Stimulated activated CD4-positive, alpha-beta T cell treated with anti-CD3 and anti-CD28 coated beads, Interleukin-15, amount 100 ng/mL, for 1 hour (primary cell): ENCODE measurements at places on chromosomes 16 and 17.

- DNase-seq, result no peak
These were observed 119.6 kb downstream of the WWOX start for GRCh38 chr16:78218856-78219651.

- no peak for DNase-seq
These were observed 281.4 kb downstream of the SLC39A11 start for GRCh38 chr17:72810991-72811508.

DNA sequence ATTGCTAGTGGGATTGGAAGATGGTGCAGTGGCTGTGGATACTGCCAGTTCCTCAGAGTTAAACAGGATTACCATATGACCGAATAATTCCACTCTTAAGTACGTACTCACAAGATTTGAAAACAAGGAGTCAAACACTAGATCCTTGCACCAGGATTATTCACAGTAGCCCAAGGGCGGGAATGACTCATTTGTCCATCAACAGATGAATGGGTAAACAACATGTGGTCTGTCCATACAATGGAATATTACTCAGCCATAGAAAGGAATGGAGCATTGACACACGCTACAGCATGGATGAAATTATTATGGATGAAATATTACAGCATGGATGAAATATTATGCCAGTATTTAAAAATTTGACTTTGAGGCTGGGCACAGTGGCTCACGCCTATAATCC is 9.1 kb upstream of the MAPK8IP3 start:
- DNase-seq, result no peak

DNA sequence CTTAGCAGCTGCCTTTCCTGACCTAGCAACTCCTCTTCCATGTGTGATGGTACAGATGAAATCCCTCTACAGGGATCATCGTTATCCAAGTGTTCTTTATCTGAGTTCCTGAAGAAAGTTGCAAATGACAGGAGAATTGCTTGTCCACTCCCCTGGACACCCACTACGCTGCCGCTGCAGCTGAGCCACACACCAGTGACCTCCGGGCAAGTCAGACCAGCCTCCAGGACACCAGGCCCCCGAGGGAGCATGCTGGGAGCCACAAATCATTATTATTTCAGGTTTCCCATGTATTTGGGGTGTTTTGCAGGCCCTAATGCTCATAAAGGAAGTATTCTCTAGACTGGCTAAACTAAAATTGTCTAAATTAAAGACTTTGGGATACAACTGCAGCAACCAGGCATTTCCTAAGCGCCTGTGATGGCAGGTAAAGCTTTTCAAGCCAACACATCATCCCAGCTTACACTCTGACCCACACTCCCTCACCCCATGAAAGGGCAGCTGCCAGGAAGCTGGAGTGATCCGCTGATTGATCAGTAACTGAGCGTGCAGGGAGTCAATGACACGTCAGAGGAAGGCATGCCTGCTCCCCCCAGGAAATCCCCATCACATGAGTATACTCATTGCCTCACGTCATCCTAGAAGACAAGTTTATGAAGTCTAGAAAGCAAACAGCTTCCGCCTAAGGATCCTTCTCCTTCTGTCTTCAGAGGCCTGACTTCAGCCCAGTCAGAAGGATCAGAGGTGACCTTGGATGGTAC is 14.4 kb downstream of the FA2H start:
- no peak for DNase-seq

DNA sequence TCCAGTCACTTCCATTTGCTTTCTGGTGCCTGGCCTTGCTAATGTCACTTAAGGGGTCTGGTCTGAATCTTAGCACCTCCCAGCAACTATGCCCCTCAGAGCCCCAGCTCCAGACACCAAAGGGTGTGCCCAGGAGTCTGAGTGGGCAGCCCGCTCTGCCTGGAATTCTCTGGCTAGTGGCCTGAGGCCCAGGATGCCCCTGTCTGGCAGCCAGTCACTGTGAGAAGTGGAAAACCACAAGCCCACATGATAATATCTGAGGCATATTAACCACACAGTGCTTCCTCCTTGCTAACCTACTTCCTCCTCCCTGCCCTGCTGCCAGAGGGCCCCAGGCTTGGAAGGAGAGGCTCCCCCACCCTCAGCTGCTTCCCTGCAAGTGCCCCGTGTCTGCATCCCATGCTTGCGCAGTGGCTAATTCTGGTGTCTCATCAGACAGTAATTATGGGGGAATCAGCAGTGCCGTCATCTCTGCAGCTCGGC is 14.0 kb downstream of the SRCIN1 start:
- no peak for DNase-seq
